Vagina (tissue), 2 donors: ENCODE measurements at places on chromosomes 5 and 9. TPM values are rescaled to one million over a fixed set of nuclear protein-coding genes. Genes with fewer than 3 reads are reported as not detected.

DNA sequence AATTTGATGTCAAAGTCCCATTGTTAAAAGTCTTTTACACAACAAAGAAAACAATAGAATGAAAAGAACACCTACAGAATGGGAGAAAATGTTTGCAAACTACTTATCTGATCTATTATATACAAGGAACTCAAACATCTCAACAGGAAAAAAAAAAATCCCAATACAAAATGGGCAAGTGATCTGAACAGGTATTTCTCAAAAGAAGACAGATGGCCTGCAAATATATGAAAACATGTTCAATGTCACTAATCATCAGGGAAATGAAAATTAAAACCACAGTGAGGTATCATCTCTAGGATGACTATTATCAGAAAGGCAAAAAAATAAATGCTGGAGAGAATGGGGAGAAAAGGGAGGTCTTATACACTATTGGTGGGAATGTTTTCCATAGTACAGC lies 301.8 kb downstream of the ARHGAP26 start:
- DNase-seq = no peak

DNA sequence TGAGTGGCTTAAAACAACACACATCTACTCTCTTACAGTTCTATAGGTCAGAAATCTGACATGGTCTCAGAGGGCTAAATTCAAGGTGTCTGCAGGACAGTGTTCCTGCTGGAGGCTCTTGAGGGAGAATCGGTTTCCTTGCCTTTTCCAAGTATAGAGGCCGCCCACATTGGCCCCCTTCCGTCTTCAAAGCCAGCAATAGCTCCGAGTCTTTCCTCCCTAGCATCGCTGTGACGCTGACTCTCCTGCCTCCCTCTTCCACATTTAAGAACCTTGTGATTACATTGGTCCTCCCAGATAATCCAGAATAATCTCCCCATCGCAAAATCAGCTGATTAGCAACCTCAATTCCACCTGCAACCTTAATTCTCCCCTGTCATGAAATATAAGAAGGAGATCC lies 81.3 kb upstream of the IER5L start:
- DNase-seq = no peak

GRCh38 chr5:104904561-104904960 lies 1342.0 kb upstream of the NUDT12 start:
- no peak for DNase-seq

The SPATA31D4 gene
- total RNA-seq = not detected
